ENCODE measurements at places on chromosomes 7 and 10.

DNA sequence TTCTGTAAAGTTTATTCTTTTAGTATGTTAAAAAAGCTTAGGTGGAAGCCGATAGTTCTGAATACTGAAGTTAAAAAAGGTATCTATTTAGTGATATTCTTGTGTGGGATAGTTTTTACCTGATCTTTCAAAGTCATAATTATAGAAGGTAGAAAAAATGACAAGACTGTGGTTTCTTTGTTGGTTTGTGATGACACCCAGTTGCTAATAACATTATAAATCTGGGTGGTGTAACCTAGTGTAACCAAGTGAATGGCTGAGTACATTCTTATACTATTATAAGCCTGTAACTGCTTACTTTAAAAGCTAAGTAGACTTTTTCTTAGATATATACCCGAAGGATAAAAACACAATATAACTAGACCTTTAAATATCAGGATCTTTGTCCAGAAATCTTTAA lies 2.3 kb downstream of the CDK13 start:
- DNase-seq: no peak

- no peak for DNase-seq
These were observed 112.1 kb upstream of the CDK1 start for GRCh38 chr10:60666221-60666620.

GRCh38 chr7:105106473-105106872 lies 92.5 kb downstream of the KMT2E start:
- DNase-seq: no peak

GRCh38 chr7:115229401-115230105 lies 307.7 kb downstream of the MDFIC start:
- no peak for DNase-seq

DNA sequence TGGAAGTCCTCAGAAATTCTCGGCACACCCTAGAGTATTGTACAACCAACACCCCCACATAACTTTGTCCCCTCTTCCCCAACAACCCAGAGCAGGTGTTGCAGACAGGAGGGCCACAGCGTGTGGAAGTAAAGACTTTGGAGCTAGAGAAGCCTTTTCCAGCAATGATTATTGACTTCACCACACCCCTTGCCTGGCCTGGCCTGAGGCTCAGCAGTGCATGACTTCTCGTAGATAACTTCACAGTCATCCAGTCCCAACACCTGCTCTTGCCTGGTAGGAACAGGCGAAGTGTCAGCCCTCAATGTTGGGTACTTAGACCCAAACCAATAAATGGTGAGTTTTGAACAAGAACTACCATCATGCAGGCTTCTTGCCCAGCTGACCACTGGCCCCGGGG lies 36.7 kb downstream of the GOT1 start:
- no peak for DNase-seq

Measured in mucosa of descending colon (tissue), 3 donors.